NCI-H2081 treated with DMSO at 0.1 percent for 48 hours (cell line): ENCODE measurements at places on chromosomes 16 and 17.

DNA sequence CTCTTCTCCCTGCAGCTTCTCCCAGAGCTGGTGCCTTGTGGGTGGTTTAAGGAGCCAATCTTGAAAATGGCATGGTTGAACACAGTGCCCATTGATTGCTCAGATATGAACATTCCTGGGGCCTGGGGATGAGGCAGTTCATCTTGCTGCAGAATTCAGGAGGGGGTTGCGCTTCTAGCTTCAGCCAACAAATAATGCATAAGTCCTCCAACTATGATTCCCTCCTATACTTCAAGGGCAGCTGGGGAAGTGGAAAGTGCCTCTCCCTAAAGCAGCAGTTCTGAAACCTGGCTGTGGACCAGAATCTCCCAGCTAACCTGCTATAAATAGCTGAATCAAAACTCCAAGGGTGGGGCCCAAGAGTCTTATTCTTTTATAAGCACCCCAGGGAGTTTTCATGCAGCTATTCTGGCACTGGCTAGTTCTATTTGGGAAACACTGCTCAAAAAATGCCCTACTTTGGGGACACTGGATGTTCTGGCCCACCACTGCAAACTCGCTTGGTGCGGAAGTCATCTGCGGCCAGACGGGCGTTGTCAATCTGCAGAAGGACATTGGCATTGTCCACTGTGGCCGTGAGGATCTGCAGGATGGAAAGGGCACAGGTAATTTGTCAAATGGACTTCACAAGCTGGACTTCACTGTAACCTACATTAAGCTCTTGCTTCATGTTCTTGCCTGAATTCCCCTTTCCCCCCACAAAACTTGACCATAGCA lies 130.3 kb downstream of the CCDC144A start:
- DNase-seq: no peak

DNA sequence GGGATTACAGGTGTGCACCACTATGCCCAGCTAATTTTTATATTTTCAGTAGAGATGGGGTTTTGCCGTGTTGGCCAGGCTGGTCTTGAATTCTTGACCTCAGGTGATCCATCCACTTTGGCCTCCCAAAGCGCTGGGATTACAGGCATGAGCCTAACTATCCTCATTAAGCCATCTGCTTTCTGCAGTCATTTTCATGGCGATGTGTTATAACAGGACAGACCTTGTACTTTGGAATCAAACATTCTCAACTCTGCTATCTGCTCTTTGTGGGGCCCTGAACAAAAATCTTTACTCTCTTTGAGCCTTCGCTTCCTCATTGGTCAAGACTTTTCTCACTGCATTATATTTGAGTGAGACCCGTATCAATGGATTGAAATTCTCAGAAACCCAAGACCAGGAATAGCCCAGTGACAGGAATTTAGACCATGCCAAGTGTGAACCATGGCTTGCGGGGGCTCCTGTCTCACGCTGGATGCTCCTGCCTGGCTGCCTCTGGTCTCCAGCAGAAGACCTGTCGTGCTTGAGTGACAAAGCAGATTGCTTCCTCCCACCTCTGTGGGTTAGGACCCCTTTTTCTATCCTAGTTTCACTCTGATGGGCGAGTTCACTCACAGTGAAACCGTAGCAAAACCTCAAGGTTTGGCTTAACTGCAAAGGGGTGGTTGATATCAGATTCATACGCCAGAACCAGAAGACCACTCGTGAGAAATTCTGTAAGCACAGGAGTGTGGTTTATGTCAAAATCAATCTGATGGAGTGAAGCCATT lies 519.1 kb downstream of the MAF start:
- DNase-seq: no peak

- no peak for DNase-seq
These were observed 12.1 kb downstream of the TTLL6 start for GRCh38 chr17:48804936-48805411.

GRCh38 chr16:55444754-55445485 lies 34.1 kb upstream of the MMP2 start:
- DNase-seq: no peak

DNA sequence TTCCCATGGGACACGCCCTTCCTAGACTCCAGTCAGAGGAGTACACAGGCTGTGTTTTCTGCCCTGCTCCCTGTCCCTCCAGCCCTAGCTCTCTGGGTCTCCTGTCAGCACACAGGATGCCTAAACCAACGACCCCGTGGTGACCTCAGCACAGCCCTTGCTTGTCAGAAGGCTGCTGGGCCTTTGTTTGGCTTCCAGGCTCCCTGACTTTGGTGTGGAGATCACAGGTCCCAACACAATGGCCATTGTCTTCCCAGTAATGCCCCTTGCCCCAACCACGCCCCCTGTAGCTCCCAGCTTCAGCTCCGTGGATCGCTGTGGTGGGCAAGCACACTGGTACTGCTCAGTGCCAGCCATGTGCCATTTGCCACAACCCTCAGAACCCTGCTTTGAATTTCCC lies 15.0 kb downstream of the HNF1B start:
- no peak for DNase-seq

DNA sequence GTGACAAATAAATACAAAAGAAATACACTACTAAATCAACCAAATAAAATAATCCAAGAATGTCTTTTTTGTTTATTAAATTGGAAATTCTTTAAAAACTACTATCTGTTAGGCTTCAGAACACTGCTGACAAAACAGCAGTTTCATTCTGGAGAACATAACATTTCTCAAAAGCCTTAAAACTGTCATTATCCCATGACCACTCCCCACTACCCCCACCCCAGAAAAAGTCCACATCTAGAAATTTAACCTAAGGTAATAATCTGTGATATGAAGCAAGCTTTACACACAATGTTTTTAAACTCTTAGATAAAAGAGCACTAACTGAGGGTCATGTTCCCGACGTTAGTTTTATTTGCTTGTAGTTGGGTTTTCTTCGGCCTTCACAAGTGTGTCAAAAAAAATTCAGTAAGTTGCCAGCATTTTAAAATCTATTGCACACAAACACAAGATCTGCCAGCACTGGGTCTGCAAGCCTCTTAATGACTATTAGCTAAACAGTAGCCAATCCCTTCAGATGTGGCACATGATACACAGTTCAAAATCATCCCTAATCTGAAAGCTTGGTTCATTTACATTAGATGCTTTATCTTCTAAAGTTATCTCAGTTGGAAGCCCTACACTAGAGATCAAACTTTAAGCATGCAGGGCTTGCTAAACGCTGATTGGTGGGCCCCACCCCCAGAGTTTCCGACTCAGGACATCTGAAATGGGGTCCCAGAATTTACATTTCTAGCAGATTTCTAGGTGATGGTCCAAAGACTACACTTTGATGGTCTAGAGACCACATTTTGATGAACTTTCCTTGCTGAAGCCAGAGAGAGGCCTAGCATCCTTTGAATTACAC lies 75.2 kb downstream of the KANSL1 start:
- DNase-seq: no peak
